ENCODE measurements at places on chromosomes 5 and 9.

DNA sequence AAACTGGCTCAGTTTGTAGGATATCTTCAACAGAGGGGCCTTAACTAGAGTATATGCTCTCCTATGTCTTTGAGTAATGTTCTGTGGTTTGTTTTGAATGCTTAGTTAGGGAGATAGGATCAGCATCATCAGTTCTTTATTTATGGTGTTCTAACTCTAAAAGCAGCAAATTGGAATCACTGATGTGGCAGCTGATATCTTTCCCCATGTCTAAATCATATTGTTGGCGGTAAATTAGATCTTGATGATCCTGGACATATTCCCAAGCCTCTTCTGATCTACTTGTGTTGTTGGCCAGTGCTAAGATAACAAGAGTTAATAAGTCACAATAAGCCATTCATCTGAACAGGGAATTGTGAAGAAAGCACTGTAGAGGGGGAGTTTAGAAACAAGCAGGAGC lies 332.4 kb upstream of the DAB2 start:
- DNase-seq, result no peak

DNA sequence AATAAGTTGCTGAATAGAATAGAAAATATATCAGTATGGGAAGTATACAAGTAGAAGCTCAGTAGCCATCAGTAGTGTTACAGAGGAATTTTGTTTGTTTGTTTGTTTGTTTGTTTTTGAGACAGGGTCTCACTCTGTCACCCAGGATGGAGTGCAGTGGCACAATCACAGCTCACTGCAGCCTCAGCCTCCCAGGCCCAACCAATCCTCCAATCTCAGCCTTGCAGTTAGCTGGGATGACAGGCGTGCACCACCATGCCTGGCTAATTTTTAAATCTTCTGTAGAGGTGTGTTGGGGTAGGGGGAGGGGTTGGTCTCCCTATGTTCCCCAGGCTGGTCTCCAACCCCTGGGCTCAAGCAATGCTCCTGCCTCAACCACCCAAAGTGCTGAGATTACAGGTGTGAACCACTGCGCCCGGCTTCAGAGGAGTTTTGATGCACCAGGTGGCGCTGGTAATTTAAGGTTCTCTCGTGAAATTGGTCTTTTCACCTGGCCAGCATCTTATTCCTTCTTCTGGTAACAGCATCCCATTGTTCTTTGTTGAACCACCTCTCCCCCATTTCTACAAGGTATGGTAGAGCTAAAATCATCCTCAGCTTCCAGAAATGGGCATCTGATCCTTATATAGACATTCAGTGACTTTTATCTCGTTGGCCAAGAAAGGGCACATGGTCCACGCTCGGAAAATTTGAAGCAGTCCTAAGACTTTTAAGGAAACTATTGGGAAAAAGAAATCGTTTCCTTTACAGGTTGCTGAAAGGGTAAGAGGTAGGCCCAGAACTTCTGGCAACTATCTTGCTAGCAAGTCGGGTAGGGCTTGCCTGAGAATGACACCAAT lies 157.1 kb downstream of the ARRDC3 start:
- DNase-seq, result peak; percentile 22

- no peak for DNase-seq
These were observed 8.3 kb downstream of the GLE1 start for GRCh38 chr9:128512820-128513219.

- no peak for DNase-seq
These were observed 548 bp downstream of the CEP120 start for GRCh38 chr5:123422433-123423277.

GRCh38 chr5:171813813-171814490 lies 28.3 kb downstream of the SMIM23 start:
- no peak for DNase-seq

DNA sequence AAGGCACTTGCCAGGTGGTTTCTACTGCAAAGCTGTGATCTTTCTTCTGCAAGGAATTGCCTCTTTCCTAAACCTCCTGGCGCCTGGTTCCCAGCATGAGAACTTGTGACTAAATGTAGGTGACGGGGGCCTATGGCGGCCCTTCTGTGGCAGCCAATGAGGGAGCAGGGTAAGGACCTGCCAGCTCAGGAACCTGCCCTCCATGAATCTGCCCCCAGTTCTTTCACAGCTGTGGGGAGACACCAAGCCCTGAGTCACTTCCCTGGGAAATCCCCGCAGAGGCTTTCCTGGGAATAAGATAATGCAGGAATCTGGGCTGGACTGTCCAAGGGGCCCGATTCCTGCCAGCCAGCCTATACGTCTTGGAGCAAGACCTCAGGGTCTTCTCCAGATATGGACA lies 56.7 kb upstream of the CTNNA1 start:
- DNase-seq, result no peak

DNA sequence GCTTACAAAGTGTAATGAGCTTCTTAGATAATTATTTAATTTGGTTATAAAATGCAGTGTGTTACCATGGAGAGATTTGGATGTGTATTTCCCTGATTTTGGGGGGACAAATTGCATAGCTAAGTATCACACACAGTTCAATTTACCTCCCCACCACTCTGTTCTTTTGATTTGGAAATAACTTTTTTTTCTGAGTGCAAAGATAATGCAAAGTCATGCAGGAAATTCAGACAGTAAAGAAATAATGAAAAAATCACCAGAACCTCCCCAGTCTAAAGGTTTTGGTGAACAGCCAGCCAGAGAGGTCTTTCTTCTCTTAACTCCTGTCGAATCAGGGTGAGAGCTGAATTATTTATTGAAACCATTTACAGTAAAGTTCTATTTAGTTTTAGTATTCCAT lies 3.2 kb downstream of the ADGRV1 start:
- DNase-seq, result no peak

- no peak for DNase-seq
These were observed 982.5 kb downstream of the TLE4 start for GRCh38 chr9:80554301-80554700.

- no peak for DNase-seq
These were observed 5.5 kb upstream of the CEP120 start for GRCh38 chr5:123428521-123429220.

- DNase-seq, result no peak
These were observed 17.8 kb upstream of the SLCO4C1 start for GRCh38 chr5:102313912-102314311.

DNA sequence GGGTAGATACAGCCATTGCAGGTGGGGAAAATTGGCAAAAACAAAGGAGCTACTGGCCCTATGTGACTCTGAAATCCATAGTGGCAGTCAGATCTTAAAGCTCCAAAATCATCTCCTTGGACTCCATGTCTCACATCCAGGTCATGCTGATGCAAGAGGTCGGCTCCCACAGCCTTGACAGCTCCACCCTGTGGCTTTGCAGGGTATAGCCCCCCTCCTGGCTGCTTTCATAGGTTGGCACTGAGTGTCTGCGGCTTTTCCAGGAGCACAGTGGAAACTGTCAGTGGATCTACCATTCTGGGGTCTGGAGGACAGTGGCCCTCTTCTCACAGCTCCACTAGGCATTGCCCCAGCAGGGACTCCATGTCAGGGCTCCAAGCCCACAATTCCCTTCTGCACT lies 1190.1 kb downstream of the CDH12 start:
- DNase-seq, result no peak
